ENCODE measurements at places on chromosomes 5 and 9.

GRCh38 chr5:67809589-67809988 is 406.0 kb upstream of the PIK3R1 start:
- no peak for DNase-seq

- DNase-seq, result no peak
These were observed 85.3 kb downstream of the KCNT1 start for GRCh38 chr9:135787317-135787716.

DNA sequence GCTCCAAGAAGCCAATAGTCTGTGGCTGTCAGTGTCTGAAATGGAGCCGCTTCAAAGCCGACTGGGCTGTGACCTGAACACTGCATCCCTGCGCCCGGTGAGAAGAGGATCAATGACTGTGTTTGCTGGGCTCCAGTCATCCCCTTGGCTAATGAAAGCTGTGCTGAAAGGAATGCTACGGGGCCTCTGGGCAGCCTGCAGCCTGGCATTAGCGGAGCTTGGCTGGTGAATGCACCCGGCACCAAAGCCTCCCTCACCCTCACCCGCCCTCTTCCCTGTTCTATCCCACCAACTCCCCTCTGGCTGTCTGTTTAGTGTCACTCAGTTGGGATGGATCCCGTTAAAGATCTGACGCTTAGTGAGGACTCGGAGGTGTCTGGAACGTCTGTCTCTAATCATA is 355.3 kb downstream of the BNC2 start:
- no peak for DNase-seq

DNA sequence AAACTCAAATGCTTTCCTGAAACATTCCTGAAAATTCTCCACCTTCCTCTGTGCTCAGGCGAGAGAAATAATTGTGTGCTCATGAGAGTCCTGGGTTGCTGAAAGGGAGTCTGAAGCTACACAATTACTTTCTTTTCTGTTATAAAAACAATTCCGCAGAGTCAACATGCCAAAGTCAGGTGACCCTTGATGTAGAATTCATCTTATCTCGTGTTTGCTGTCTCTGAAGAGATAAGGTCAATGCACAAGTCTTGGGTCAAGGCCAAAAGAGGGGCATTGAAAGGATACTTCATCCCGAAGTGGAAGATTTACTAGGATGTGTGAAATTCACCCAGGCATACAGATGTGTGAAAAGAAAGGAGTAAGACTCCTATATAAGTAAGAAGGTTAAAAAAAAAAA is 493.5 kb downstream of the SEMA5A start:
- DNase-seq, result no peak

DNA sequence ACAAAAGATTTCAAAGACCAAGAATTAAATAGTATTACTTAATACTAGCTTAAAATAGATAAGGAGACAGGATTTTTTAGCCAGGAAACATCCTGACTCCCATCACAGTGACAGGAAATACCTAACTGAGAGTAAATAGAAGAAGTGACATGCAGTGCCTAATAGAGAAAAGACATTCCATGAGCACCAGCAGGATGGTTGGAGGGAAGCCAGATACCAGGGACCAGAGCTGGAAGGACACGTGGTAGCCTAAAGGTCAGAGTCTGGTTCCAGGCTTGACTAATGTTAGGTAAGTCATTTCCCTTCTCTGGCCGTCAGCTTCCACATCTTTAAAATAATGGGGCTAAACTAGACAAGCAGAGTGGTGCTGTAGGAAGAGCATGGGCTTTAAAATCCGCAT is 41.6 kb downstream of the CDK5RAP2 start:
- no peak for DNase-seq

GRCh38 chr9:28121366-28121765 is 548.1 kb upstream of the C9orf72 start:
- DNase-seq, result peak; percentile 15

- peak; percentile 22 for DNase-seq
These were observed 33.6 kb downstream of the SNX30 start for GRCh38 chr9:112784020-112784785.

DNA sequence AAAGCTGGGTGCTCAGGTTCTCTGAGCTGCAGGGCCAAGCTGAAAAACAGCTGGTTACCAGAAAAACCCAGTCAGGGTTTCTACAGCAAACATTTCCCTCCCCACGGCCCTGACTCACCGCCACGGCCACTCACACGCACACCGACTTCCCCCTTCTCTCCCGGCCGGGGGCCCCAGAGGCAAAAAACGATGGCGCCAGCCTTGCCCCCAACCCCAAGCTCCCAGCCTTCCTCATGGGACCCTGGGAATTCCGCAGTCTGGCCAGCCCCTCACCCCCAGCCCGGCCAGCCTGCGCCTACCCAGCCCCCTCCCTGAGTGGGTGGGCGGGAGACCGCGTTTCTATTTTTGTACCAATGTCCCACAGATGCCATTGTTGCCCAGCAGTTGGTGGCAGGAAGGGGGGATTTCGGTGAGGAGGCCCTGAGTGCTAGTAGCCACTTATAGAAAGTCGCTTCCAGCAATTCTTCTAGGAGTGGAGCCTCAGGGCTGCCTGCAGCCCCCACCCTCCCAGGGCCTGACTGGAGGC is 18.4 kb downstream of the ENG start:
- no peak for DNase-seq

DNA sequence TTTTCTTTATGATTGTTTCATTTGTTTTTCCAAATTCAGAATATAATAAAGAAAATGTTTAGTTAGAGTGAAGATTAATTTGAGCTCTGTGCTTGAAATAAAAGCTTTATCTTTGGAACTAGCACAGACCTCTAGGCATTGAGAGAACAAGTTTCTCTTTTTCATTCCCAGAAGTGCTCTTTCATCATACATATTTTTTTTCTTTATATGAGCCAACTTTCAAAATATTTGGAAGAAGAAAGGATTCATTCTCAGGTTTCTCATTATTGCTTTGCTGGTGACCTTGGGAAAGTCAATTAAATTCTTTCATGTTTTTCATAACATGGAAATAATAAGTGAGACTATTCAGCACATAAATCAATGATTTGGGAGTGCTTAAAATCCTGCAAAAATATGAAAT is 16.8 kb downstream of the CTXN3 start:
- DNase-seq, result no peak

GRCh38 chr5:102139029-102139428 is 157.1 kb downstream of the SLCO4C1 start:
- no peak for DNase-seq

GRCh38 chr5:139574641-139575312 is 13.6 kb downstream of the UBE2D2 start:
- peak; percentile 69 for DNase-seq

- no peak for DNase-seq
These were observed 10.0 kb downstream of the PCDHGA12 start for GRCh38 chr5:141440341-141440740.

GRCh38 chr9:21395778-21396717 is 10.8 kb upstream of the IFNA2 start:
- DNase-seq, result peak; percentile 74

- no peak for DNase-seq
These were observed 3.3 kb downstream of the CYFIP2 start for GRCh38 chr5:157269165-157269671.

GRCh38 chr9:95772320-95773052 is 103.0 kb upstream of the ERCC6L2 start:
- DNase-seq, result no peak

DNA sequence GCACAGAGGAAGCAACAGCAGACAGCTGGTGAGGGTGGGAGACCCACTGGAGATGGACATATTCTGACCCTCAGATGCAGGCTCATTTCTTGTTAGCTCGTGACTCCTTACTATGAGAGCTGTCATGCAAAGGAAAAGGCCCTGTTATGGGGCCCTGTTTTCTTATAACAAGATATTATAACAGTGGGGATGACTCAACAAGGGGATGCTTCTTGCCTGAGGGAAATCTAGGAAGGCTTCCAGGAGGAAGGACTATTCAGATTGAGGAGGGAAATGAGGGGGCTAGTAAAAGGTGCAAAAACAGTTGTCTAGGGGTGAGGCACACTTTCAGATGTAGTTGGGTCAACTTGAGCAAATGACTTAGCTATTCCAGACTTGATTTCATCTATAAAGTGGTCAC is 83.0 kb downstream of the DAB2IP start:
- DNase-seq, result no peak

DNA sequence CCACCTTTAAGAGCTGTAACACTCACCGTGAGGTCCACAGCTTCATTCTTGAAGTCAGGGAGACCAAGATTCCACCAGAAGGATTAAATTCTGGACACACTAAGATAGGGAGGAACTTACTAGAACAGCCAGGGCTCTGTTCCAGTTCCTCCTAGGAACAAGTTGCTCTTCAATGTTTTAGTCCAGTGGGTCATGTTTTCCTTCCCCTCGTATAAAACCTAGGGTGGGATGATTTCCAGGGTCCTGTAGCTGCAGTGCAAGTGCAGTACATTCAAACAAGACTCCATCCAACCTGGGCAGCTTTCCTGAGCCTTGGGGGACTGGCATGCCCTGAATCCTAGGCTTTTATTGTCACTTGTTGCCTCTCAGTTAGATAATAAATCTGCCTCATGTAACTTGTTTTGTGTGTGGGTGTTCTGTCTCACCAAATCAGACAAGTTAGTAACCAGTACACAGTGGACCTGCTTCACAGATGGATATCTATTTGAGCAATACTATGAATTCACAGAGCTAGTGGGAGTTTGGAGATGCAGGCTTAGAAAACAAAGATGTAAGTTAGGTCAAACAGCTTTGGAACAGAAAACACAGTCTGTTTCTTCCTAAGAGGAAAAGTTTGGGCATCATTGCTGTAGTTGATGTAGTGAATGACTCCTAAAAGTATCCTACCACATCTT is 405.6 kb downstream of the GABRG2 start:
- DNase-seq, result no peak

GRCh38 chr5:135887881-135888614 is 7.6 kb downstream of the IL9 start:
- no peak for DNase-seq

DNA sequence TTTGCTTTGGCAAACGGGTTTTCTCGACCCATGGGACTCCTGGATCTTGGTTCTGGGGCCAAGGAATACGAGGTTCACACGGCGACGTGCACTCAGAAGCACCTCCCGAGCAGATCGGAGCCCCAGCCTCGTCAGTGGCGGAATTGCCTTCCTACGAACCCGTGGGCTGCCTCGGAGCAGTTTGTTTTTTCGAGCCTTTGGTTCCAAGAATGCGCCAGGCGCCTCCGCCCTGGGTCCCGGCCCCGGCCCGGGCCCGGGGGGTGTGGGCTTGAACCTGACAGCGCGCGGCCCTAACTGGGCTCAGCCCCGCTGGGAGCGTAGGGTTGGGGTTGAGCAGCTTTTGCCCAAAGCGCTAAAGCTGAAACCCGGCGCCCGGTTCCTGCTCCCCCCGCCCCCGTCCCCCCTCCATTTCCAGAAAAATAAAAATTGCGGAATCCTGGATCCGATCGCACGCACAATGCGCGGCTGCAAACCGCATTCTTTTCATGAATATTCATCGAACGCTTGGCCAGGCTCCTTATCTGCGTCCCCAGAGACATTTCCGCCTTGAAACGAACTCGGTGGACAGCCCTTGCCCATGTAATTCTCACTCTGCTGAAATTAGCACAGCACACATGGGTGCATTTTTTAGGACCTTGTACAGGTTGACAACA is 1.0 kb downstream of the BASP1 start:
- DNase-seq, result peak; percentile 77

GRCh38 chr9:98955259-98955658 is 11.6 kb downstream of the COL15A1 start:
- no peak for DNase-seq

DNA sequence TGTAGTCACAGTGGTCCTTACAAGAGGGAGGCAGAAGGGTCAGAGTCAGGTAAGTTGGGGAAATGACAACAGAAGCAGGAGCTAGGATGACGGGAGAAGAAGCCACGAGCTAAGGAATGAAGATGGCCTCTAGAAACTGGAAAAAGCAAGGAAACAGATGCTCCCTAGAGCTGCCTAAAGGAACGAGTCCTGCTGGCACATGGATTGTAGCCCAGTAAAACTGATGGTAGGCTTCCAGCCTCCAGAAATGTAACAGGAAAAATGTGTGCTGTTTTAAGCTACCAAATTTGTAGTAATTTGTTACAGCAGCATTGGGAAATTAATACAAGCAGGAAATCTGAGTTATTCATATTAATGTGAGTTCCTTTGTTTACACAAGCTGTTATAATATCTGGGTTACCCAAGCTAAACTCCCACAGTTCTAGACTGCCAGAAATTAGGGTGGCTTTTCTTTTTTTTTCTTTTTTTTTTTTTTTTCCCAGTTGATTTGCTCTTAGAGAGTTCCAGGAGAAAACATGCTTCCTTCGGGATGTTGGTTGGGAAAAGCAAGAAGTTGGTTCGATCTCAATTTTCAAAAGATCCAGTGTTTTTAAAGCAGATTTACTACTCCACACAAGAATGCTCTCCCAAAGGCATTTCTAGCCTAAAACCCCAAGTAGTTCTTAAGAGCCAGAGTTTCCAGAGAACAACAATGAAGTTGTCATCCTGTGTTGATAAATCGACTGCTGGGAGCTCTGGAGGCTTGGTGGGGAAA is 400.0 kb upstream of the SLC24A2 start:
- DNase-seq, result no peak

DNA sequence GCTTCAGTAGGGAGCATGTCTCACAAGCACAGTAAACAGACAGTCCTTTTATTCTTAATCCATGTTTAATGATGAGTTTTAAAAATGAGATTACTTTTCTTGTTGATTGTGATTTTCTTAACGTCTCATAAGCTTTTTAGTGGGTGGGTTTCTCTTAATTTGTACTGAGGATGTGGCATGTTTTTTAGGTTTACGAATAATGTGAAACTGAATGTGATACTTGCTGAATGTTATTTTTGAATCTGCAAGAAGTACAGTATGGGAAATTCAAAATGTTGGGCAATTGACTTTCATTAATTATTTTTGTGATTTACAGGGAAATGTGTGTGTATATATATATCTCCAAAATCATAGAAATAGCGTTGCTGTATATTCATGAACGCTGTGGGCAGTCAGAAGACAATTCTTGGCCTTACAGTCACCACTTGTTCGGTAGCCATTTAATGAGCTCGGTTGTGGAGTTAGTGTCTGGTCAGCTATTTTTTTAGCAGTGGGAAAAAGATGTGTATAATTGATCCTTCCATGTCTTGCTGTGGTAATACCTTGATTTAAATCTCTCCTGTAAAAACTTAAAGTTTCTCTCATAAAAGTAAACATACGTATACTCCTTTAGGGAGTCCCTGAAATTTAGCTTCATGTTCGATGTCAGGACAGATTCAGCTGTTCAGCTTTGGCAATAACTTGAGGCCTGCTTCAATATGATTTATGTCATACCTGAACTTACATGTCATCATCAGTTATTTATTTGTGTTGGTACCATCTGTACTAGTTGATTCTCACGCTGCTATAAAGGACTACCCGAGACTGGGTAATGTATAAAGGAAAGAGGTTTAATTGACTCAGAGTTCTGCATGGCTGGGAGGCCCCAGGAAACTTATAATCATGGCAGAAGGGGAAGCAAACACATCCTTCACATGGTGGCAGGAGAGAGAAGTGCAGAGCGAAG is 15.0 kb downstream of the ICE1 start:
- no peak for DNase-seq

DNA sequence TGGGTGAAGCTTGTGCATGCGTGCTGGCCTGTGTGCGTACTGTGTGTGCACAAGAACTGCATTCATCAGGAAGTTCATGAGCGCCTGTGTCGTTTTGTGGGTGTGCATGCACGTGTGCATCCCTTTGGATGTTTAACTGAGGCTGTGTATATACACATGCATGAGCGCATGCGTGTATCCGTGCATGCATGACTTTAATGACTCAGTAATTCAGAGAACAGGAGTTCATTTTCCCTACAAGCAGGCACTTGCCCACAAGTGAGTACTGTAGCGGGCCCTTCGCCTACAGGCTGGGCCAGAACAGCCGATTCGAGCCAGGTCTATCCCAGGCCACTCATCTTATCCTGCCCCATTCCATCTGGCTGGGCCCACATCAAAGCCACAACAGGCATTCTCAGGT is 29.8 kb downstream of the CORO2A start:
- no peak for DNase-seq

- no peak for DNase-seq
These were observed 49.6 kb upstream of the CCL21 start for GRCh38 chr9:34759432-34760134.

Measured in OCI-M1 (cell line).